ENCODE measurements at places on chromosomes 2 and 18.

DNA sequence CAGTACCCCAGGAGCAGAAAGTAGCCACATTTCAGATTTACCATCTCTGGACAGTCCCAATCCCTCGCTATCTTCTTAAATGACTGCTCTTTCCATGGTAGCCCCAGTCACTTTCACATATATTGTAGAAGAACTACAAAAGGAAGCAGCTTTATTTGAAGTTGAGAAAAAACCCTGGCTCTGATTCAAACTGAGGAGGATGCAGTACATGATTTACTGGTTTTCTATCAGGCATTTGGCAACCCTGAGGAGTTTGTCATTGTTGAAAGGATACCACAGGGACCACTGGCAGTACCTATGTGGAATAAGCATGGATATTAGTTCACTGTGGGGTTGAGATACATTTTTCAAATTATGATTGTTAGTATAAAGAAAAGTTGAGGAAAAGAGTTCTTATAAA lies 640.9 kb upstream of the SETBP1 start:
- no peak for DNase-seq

GRCh38 chr2:1821530-1821929 lies 77.2 kb upstream of the PXDN start:
- DNase-seq, result no peak

- DNase-seq, result no peak
Measured at GRCh38 chr18:5417342-5417741, 121.8 kb upstream of the ZBTB14 start.

GRCh38 chr18:13547347-13547746 lies 179.0 kb downstream of the FAM210A start:
- no peak for DNase-seq

DNA sequence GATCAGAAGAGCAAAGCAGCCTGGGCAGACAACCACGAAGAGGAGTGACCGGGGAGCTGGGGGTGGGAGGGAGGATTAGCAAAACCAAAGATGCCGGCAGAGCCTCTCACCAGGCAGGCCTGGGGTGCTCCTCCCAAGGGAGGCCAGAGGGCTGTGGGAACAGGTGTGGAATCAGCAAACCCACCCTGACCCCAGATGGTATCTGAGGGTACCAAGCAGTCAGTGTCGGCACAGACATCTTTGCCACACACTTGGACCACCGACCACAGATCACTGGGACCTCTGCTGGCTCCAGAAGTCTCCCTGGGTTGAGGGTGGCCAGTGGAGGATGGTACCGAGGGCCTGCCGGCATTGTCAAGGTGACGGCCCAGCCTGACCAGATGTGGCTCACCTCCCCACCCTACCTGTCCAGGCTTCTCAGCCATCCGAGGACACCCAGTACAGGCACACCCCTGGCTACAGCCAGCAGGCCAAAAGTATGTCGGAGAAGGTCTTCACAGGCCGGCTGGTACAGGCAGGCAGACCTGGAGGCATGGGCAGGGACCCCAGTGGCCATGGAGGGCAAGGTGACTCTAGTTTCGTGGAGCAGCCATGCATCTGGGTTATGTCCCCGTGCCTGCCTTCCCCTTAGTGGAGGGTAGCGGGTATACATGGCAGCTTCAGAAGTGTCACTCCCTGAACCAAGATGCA lies 82.1 kb downstream of the UXS1 start:
- DNase-seq, result no peak

DNA sequence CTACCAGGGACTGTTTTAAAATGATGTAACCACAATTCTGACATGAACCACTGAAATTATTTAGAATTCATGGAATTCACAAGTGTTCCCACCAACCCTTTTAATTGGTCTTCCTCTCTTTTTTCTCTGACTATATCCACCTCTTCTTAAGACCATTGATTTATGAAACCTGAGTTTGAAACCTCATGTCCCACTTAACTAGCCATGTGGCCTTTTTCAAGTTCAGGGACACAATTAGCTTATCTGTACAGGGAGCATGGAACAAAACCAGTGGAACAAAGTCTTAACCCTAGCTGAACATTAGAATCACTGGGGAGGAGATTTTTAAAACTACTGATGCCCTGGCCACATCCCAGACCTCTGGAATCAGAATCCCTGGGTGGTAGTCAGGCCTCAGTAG lies 41.6 kb upstream of the TMEM163 start:
- no peak for DNase-seq

- DNase-seq, result no peak
Measured at GRCh38 chr2:174121612-174122011, 126.7 kb downstream of the OLA1 start.

DNA sequence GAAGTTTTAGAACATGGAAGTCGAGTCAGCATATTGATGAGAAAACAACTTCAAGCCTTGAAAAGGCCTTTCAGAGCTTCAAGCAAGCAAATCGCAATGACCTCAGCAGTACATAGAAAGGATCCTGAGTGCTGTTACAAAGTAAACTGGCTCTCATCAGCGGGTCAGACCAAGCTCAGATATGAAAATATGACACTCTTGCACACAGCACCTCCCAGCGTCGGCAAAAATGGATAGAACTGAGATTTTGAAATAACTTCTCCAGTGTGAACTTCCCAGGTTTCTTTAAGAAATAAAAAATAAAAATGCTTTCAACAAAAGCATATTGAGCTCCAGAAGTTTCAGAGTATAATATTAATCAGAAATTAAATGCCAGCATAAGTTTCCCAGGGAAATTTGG lies 296.9 kb downstream of the FBXO15 start:
- no peak for DNase-seq

GRCh38 chr18:46343931-46344372 lies 239.8 kb downstream of the HAUS1 start:
- DNase-seq, result peak; percentile 40

DNA sequence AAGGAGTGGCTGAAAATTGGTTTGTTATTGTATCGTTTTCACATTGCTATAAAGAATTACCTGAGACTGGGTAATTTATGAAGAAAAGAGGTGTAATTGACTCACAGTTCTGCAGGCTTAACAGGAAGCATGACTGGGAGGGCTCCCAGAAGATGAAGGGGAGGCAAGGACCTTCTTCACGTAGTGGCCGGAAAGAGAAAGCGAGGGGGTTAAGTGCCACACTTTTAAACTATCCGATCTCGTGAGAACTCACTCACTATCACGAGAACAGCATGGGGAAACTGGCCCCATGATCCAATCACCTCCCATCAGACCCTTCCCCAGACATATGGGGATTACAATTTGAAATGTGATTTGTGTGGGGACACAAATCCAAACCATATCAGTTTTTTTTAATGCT lies 81.6 kb downstream of the FBXO15 start:
- DNase-seq, result no peak

DNA sequence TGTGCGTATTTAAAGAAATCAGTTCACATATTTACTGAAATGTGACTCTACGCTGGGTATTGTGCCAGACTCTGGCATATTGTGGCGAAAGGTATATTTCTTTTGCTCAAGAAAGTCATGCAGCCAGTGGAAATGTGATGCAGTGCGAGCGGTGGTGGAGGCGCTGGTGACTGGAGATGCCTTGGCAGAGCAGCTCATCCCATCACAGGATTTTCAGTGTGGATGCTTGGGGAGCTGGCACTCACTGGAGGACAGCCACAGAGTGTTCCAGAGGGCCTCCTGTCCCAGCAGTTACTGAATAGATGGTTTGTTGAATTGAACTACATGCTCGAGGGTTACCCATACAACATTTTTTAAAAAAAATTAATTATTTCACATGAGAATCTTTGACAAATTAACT lies 117.6 kb downstream of the ZNF407 start:
- DNase-seq, result no peak

- DNase-seq, result no peak
Measured at GRCh38 chr2:64142741-64143168, 1.5 kb downstream of the PELI1 start.

DNA sequence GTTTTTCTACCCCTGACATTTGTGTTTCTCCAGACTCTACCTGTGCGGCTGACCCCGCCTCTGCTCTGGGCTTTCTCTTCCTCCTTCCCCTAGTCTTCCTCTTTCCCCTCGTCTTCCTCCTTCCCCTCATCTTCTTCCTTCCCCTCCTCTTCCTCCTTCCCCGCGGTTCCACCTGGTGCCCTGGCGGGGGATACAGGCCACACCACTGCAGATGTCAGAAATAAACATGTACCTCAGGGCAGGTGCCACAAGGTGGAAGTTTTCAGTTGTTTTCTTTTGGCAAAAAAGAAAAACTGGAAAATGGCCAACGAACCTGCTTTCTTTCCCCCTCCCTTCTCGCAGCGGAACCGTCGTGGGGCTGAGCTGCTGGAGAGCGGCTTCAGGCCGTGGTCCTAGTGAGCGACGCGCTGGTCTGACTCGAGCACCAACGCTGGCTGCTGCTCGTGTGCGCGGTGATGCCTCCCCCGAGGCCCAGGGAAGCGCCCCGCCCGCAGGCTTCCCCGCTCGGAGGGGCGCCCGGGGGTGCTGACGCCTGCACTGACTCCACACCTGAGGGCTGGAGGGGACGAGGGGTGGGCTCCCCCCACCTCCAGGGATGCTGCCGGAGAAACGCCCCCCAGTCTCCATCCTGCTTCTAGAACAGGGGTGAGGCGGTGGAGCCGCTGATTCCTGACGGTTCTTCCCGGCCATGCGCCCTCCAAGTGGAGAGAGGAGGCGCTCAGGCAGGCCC lies 83.7 kb upstream of the ZNF516 start:
- DNase-seq, result no peak

- no peak for DNase-seq
Measured at GRCh38 chr2:129483366-129483765, 496.1 kb upstream of the RAB6C start.

GRCh38 chr2:1584051-1584531 lies 160.2 kb downstream of the PXDN start:
- DNase-seq, result no peak

GRCh38 chr2:234091432-234091879 lies 41.0 kb downstream of the SPP2 start:
- no peak for DNase-seq

- DNase-seq, result no peak
Measured at GRCh38 chr2:96374211-96374951, 38.8 kb downstream of the NCAPH start.

- DNase-seq, result no peak
Measured at GRCh38 chr18:66599190-66599589, 4.7 kb downstream of the CDH19 start.

DNA sequence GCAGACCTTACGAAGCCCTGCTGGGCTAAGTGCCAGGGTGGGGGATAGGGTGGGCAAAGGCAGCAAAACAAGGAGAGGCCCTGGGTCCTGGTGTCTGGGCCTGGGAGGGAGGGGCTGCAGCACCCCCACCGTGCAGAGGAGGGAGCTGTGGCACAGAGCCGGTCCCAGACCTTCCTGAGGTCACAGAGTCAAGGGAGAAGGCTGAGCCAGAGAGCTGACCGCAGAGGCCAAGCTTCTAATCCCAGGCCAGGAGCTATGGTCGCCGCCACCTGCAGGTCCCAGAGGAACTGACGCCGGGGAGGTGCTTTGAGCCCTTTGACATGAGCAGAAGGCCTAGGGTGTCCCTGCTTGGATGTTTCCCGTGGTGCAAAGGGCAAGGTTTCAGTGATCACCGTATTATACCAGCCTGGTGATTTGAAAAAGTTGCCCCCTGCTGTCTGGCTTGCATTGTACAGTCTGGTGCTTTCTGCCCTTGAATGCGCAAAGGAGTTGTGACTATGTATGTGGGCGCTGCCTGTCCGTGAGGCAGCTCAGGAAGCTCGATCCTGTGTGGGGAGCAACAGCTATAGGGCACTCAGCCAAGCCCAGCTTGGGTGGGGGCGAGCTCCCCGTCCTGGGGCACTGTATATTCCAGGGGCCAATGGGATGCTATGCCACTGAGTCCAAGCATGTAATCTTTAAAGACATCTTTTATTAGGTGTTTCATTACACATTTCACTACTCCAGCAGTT lies 44.3 kb downstream of the EDAR start:
- no peak for DNase-seq

GRCh38 chr2:223928113-223929006 lies 16.8 kb downstream of the WDFY1 start:
- no peak for DNase-seq

- no peak for DNase-seq
Measured at GRCh38 chr18:13006531-13007247, 15.5 kb downstream of the CEP192 start.

DNA sequence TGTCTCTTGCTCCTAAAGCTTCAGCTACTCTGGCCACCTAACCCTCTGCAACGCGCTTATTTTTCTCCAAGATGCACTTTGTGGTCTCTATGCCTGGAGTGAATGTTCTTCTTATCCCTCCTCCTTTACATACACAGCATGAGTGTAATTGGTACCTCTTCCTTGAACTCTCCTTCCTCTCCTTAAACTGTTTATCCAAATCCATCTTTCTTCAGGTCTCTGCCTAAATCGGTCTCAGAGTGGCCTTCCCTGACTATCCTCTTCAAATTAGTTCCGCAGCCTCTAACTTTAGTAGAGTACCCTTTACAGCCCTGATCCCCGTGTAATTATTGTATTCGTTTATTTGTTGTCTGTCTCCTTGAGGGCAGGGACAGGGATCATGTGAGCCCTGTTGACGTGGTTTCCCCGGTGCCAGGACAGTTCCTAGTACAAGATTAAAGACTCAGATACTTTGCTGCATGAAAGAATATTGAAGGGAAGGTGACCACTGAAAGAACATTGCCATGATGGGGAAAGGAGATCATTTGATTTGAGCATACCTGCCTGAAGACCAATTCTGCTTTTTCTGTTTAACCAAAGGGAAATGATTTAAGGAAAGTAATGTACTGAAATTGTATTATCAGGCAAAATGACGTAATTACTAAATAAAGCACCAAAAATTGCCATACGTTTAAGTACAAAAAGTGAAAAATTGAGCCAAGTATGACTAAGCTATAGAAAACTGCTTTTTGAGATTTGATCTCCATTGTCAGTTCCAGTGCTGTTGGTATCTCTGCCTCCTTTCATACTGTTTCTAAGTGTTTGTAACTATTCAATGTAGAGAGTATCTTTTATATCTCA lies 1.2 kb downstream of the CNOT9 start:
- DNase-seq, result no peak

GRCh38 chr18:24797981-24798380 lies 337.5 kb downstream of the HRH4 start:
- DNase-seq, result no peak

GRCh38 chr18:11276678-11277077 lies 127.3 kb upstream of the PIEZO2 start:
- no peak for DNase-seq

DNA sequence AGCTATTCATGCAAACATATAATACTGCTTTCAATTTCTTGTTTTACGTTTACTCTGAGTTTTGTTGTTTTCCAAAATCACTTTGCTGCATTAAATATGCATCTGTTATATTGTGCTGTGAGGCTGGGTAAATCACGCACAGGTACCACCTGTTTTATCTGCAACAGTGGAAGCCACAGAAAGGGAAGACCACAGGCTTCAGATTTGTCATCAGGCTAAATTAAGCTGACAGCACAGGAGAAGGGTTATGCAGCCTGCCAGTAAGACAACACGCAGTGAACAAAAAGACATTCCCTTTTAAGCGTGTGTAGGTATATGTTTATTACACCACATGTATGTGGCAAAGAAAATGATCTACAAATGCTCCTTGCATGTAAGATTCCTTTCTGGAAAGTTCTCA lies 38.2 kb downstream of the ZNF516 start:
- DNase-seq, result no peak

GRCh38 chr18:25329783-25330182 lies 22.2 kb downstream of the ZNF521 start:
- DNase-seq, result no peak

All from stimulated activated naive CD4-positive, alpha-beta T cell (primary cell).